ENCODE measurements at places on chromosomes 3 and 15.

- DNase-seq, result no peak
Measured at GRCh38 chr3:183762304-183762703, 63.1 kb downstream of the MAP6D1 start.

GRCh38 chr3:157061265-157061664, 98.7 kb downstream of the CCNL1 start:
- DNase-seq, result no peak

GRCh38 chr3:27467545-27467944, 16.6 kb downstream of the SLC4A7 start:
- DNase-seq, result no peak

GRCh38 chr3:162568706-162569105, 1072.1 kb downstream of the OTOL1 start:
- DNase-seq, result no peak

- no peak for DNase-seq
Measured at GRCh38 chr15:39403640-39404117, 177.2 kb upstream of the THBS1 start.

DNA sequence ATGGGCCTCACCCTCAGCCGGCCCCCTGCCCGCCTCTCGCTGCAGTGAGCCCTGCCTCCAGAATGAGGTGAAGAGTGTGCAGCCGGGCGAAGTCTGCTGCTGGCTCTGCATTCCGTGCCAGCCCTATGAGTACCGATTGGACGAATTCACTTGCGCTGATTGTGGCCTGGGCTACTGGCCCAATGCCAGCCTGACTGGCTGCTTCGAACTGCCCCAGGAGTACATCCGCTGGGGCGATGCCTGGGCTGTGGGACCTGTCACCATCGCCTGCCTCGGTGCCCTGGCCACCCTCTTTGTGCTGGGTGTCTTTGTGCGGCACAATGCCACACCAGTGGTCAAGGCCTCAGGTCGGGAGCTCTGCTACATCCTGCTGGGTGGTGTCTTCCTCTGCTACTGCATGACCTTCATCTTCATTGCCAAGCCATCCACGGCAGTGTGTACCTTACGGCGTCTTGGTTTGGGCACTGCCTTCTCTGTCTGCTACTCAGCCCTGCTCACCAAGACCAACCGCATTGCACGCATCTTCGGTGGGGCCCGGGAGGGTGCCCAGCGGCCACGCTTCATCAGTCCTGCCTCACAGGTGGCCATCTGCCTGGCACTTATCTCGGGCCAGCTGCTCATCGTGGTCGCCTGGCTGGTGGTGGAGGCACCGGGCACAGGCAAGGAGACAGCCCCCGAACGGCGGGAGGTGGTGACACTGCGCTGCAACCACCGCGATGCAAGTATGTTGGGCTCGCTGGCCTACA, 8.5 kb downstream of the GRM2 start:
- DNase-seq, result no peak

DNA sequence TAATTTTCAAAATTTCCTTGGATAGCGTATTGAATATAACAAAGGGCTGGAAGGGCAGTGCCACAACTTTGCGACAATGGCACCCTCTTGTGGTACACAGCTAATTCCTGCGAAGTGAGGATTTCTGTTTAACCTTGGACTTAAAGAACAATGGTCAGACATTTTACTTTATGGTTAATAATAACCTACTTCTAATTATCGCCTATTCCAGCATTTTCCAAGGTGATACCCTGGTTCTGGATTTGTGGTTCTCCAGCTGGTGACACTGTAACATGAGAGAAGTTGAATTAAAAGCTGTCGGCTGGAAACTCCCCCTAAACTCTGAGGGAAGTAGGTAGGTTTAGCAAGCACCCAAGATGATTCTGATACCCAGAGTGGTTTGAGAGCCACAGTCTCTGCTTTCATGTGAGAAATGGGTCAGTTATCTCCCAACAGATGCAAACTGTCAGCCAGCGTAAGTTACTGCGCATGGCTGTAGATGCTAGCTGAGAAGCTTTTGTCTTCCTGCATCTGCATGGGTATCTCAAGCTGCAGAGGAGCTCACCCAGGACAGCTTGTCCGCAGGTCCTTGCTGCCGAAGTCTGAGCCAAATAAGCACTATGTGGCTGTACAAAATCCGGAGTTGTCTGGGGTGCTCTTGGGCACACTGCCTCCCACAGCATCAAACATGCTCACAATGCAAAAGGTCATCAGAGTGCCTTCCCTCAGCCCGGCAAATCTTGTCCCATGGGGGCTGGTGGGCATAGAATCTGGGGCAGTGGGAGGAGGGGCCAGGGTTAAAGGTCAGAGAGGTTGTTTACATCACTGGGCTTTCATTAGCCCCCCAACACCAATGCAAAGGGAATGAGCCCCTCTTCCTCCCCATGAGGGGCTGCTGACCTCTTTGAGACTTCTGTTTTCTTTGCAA, 6.6 kb upstream of the CHSY1 start:
- no peak for DNase-seq

GRCh38 chr15:69359722-69360121, 54.4 kb upstream of the KIF23 start:
- no peak for DNase-seq

- no peak for DNase-seq
Measured at GRCh38 chr15:69490356-69491037, 37.9 kb downstream of the RPLP1 start.

- no peak for DNase-seq
Measured at GRCh38 chr15:28265334-28266019, 56.5 kb downstream of the HERC2 start.

DNA sequence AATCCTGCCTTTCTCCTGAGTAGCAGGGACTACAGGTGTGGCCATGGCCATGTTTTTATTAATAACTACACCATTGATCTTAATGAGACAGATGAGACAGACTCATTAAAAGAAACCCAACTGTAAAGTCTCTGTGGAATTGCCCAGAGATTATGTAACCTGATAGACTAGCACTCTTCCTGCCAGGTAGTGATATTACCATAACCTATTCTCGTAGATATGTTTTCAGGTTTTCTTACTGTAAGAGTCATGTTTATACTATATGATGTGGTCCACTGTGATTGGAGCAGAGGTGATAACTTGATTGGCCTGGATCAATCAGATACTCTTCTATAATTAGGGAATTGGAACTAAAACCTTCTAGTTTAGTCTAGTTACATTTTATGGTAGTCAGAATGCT, 93.7 kb downstream of the NFKBIZ start:
- DNase-seq, result no peak

- no peak for DNase-seq
Measured at GRCh38 chr3:128283421-128283820, 130.1 kb downstream of the EEFSEC start.

DNA sequence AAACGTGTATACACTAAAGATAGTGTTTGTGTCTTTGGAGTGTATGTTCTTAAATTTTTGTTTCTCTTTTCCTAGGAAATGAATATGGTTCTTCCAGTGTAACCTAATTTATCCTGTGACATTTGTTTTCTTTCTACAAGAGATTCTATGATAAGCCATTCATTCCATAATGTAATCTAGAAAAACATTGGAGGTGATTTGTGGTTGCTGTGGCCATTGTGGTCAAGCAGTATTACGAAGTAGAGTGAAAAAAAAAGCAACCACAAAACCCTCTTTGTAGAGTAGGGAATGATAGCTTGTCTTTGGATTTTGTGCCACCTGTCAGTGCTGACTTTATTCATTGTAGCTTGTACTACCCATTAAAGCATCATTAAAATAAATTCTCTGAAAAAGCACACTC, 1209.6 kb downstream of the ZPLD1 start:
- DNase-seq, result no peak

GRCh38 chr3:83003917-83004316, 1242.5 kb upstream of the GBE1 start:
- no peak for DNase-seq

DNA sequence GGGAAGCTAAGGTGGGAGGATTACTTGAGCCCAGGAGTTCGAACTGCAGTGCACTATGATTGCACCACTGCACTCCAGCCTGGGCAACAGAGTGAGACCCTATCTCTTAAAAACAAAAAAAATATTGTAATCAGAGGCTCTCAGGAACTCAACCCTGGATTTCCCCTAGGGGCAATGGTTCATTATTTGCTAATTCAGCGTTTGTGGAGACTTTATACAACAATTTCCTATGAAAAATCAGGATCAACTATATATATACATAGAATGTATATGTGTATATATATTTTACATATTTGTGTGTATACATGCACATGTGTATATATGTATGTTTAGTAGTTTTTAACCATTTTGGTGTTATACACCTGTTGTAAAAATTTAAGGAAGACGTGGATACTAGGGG, 463.1 kb downstream of the FHIT start:
- DNase-seq, result no peak

DNA sequence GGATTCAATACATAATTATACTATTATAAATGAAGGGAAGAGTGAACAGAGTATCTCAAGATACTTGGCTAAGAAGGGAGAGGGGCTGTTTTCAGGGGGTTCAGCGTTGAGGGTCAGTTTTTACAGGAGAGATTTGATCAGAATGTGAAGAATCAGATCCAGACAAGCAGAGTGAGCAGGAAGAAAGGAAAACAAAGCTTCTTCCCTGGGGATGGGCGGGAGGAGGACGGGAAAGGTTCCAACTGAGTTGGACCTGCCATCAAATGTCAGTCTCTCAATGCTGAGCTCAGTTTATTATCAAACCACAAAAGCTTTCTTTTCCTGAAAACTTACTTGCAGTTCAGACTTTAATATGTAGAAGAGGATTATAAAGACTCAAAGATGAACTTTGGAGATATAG, 6.0 kb upstream of the MELTF start:
- DNase-seq, result no peak

DNA sequence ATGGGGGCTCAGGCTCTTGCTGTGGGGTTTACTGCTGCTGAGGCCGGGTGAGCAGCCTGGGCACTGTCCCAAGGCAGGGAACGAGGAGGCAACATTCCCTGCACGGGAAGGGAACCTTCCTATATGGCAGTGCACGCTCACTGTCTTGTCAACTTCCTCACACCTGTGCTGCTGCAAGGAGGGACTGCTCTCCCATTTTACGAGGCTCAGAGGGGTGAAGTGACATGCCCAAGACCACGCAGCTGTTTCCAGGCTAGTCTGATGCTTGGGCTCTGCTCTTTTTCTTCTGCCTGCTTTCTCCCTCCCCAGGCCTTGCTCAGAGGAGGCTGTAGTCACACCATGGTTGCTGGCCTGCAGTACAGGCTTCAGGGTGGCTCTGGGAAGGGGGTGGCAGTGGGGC, 41.5 kb downstream of the SPSB4 start:
- DNase-seq, result no peak

GRCh38 chr3:87333393-87333892, 57.1 kb upstream of the POU1F1 start:
- DNase-seq, result no peak

DNA sequence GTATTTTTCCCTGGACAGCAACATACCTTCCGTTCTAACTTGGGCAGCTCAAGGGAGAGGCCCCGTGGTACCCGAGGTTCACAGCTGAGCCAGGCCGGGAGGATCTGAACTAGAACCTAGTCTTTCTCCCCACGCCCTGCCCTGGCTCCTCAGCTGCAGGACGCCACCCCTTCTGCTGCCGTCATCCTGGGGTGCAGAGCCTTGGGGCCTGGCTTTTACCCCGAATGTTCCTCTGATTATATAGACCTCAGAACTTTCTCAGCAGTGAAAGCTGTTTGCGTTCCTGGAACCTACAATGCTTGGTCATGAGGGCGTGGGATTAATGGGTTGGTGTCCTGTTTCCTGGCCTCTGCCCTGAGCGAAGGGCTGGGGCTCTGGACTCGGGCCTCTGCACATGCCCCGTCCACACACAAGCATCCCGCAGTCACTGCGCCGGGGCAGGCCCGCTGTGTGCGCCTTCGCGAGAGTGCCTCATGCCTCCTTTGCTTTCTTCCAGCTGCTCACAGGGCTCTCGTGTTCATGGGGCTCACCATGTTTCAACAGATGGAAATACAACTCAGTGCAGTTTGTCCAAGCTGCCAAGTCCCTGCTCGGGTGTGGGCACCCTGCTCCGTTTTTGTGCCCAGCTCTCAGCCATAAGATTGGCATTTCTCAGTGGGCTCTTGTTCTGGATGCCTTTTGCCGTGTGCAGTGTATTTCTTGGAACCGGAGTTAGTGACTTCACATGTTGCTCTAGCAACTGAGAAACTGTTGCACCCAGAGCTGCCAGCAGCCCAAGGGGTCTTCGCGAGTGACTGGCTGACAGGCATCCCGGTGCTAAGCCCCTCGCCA, 20.4 kb downstream of the SYNM start:
- no peak for DNase-seq

DNA sequence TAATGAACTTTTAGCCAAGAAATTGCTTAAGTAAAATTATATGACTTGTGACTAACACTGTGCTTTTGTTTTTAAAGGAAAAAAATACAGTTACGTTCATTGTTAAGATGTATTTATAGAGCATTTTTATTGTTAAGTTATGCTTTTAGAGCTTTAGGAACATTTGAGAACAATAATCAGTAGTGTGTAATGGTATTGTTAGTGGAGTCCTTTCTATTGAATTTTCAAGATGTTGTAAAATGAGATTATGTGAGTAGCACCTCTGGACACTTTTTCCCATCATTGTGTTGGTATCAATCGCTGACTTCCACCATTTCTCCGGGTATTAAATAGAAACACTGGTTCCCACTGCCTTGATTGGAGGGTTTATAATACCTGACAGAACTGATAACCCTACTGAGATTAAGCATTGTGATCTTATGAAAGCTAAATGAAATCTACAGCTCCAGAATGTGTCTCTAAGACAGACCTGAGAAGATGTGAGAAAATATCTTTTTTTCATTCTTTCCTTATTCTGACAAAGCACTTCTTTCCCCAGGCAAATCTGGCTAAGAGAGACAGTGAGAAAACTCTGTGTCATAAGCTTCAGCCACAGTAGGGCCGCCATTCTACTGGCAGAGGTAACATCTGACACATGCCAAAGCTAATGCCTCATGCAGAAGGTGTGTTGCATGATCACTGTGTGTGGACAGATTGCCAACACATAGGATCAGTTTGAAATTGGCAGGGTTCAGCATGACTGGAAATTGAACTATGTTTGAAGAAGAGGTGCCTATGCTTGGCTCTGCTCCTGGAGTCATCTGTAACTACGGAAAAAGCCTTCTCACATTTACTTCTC, 610.8 kb downstream of the MECOM start:
- DNase-seq, result no peak

- DNase-seq, result no peak
Measured at GRCh38 chr15:75352186-75353080, 5.6 kb downstream of the NEIL1 start.

DNA sequence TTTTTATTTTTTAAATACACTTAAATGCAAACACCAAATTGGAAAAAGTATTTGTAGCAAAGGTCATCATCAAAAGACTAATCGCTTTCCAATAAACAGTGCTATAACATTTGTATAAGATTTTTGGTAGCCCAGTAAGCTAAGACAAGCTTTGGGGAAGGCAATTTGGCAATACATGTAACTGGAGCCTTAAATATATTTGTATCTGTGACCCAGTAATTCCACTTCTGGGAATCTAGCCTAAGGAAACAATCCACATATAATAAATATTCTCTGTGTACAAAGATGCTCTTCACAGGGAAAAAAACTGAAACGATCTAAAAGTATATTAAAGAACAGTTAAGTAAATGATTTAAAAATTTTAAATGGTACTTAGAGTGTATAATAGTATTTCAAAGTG, 65.5 kb upstream of the TJP1 start:
- no peak for DNase-seq

Data from activated T-helper 1 cell treated with anti-CD3 and anti-CD28 coated beads, Interleukin-2, amount 50 U/mL, for 16 hours (primary cell).